ENCODE measurements at places on chromosomes 2 and 18.

GRCh38 chr2:206739271-206739670 lies 21.1 kb upstream of the DYTN start:
- no peak for DNase-seq

- DNase-seq: no peak
Measured at GRCh38 chr2:218323526-218324472, 31.5 kb upstream of the TMBIM1 start.

DNA sequence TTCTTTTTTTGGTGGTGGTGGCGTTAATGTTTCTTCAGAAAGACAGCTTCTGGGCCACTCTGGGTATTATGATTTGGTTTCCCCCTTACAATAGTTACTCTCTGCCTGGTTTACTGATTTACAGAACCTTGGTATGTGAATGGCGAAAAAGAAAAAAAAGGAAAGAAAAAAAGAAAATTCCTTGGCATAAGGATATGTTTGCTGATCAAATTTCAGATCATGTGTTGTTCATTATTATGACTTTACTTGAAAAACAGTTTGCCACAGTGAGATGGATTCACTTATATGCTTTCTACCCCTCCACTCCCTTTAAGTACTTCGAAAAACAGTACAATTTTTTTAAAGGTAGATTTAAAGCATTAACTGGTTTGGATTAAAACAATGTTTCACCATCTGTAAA lies 21.0 kb downstream of the BCL11A start:
- no peak for DNase-seq

DNA sequence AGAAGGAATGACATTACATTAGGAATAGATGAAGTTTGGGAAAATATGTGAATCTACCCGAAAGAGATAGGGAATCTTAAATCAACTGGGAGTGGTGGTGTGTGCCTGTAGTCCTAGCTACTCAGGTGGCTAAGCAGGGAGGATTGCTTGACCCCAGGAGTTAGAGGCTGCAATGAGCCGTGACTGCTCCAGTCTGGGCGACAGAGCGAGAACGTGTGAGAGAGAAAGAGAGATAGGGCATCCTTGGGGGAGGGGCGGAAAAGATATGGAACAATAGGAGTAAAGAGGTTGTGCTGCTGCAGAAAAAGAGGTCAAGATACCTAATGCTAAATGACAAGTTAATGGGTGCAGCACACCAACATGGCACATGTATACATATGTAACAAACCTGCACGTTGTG lies 47.1 kb upstream of the ADAM23 start:
- no peak for DNase-seq

- peak; percentile 41 for DNase-seq
Measured at GRCh38 chr2:28610583-28611201, 114.8 kb downstream of the PLB1 start.

DNA sequence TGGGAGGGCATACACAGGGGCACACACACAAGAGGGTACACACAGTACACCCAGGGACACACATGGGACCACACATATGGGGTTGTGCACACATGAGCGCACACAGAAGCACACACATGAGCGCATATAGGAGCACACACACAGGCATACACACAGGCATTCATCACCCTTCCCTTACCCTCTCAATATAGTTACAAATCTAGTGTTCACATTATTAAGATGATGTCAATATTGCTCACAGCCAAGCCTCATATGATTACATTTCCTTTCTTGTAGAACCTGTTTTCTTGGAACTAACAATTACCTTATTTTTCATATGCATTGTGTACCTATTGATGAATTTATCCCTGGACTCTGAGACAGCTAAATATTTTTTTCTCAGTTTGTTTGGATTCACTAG lies 156.7 kb downstream of the FHOD3 start:
- no peak for DNase-seq

- DNase-seq: no peak
Measured at GRCh38 chr2:120428748-120429147, 82.8 kb downstream of the INHBB start.

GRCh38 chr2:43934567-43934966 lies 61.2 kb downstream of the LRPPRC start:
- DNase-seq: no peak

- DNase-seq: no peak
Measured at GRCh38 chr18:13612196-13612997, 114.0 kb downstream of the FAM210A start.

DNA sequence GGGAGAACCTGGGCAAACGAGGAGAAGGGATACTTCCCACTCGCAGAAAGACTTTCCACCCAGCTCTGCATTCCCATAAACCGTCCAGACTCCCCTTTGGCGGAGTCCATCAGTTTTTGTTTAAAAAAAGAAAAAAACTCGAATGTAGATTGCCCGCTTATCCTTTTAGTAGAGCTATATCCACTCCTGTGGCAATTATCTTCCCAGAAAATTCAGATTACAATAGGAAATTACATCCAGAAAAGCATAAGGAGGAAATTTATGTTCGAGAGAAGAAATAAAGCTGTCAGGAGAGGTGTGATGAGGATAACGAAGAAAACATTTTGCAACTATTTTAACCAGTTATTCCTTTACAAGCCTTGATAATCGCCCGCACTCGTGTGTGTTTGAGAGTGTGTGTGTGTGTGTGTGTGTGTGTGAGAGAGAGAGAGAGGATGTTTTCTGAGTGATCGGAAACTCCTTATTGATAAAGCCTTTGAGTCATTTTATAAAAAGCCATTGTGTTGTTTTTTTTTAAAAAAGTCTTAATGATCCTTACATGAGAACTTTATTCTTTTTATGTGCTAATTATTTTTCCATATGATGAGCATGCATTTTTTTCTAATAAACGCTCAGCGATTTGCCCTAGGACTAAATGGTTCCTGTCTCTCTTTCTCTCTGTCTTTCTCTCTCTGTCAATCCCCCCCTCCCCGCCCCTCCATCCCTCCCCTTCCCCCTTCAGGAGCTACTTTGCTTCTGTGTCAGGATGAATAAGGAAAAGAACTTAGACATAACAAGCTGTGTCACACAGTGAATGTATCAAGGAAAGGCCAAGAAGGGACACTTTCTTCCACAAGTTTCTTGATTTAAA lies 1.1 kb upstream of the PPP3R1 start:
- DNase-seq: no peak

- no peak for DNase-seq
Measured at GRCh38 chr2:219743548-219743947, 116.1 kb downstream of the SLC4A3 start.

DNA sequence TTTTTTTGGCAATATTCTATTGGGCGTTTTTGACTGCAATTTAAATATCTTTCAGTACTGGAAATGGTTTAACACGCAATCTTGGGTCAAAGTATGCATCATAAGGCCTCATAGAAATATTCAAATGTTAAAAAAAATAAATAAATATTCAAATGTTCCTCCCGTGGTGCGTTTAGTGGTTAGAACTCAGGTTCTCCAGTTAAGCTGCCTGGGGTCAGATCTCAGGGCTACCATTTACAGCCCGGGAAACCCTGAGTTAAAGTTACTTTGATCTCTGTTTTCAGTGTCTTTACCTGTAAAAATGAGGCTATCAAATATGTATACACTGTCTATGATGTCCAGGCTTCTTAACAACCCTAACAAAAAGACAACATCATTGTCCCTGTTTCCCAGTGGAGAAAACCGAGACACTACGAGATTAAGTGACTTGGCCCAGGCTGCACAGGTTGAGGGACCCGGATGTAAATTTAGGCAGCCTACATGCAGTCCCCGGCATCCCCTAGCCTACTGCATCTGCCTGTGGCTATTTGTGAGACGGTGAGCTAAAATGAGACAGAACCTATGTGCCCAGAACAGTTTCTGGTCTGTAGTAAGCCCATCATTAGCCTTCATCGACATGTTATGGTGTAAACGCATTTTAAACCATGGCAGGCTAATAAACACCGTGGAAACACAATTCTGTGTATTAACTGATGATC lies 1.7 kb downstream of the FHL2 start:
- no peak for DNase-seq

- no peak for DNase-seq
Measured at GRCh38 chr2:156518138-156518537, 82.0 kb downstream of the GPD2 start.

GRCh38 chr2:179939259-179939658 lies 67.8 kb downstream of the CWC22 start:
- no peak for DNase-seq

DNA sequence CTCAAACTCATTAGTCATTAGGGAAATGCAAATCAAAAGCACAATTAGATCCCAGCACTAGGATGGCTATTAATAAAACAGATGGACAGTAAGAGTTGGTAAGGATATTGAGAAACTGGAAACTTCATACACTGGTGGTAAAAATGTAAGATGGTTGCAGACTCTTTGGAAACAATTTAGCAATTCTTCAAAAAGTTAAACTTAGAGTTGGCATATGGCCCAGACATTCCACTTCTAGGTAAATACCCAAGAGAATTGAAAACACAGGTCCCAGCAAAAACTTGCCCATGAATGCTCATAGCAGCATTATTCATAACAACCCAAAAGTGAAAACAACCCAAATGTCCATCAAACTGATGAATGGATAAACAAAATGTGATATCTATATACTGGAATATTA lies 84.9 kb upstream of the ZFP36L2 start:
- no peak for DNase-seq

- DNase-seq: no peak
Measured at GRCh38 chr18:12092398-12093229, 1.0 kb upstream of the ANKRD62 start.

- no peak for DNase-seq
Measured at GRCh38 chr18:33212363-33212762, 228.2 kb downstream of the CCDC178 start.

- no peak for DNase-seq
Measured at GRCh38 chr2:176536439-176537133, 267.3 kb downstream of the MTX2 start.

- no peak for DNase-seq
Measured at GRCh38 chr2:159904959-159905305, 106.9 kb upstream of the CD302 start.

GRCh38 chr2:231037731-231038482 lies 584 bp downstream of the C2orf72 start:
- DNase-seq: no peak

GRCh38 chr2:1586923-1587840 lies 157.1 kb downstream of the PXDN start:
- no peak for DNase-seq

- no peak for DNase-seq
Measured at GRCh38 chr2:86251840-86252266, 52.6 kb downstream of the MRPL35 start.

DNA sequence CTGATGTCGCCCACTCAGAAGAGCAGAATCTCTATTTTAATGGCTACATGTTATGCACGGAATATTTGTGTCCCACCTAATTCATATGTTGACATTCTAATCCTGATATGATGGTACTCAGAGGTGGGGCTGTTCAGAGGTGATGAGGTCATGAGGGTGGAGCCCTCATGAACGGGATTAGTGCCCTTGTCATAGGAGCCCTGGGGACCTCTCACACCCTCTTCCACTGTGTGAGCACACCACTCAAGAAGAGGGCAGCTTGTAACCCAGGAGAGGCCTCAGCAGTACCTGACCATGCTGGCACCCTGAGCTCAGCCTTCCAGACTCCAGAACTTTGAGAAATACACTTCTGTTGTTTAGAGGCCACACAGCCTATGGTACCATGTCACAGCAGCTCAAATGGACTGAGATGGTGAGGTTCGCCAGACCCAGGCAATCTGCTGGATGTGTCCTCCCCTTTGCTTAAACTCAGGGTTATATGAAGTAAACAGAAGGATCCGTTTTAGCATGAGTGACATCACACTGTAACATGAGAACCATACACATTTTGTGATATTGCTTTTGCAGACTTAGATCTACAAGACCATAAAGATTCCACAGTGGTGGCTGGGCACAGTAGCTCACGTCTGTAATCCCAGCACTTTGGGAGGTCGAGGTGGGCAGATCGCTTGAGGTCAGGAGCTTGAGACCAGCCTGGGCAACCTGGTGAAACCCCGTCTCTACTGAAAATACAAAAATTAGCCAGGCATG lies 48.7 kb downstream of the ATOH8 start:
- DNase-seq: no peak

- no peak for DNase-seq
Measured at GRCh38 chr2:42090216-42090615, 42.4 kb downstream of the PKDCC start.

DNA sequence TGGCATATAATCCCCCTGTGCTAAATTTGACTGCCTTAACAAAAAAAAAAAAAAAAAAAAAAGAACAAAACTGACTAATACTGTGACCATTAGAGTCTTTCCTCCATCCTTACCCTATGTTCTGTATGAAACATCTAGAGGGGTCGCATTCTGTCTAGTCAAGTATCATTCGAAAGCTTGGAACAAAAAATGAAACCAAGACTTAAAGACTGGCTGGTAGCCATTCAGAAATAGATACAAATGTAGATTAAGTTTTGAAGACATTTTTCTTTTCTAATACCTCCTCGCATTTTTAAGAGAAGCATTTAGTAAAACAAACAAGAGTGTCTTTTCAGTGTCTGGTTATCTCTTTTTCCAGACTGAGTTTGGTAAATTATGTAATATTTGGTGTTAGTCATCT lies 66.7 kb downstream of the SPATS2L start:
- no peak for DNase-seq

DNA sequence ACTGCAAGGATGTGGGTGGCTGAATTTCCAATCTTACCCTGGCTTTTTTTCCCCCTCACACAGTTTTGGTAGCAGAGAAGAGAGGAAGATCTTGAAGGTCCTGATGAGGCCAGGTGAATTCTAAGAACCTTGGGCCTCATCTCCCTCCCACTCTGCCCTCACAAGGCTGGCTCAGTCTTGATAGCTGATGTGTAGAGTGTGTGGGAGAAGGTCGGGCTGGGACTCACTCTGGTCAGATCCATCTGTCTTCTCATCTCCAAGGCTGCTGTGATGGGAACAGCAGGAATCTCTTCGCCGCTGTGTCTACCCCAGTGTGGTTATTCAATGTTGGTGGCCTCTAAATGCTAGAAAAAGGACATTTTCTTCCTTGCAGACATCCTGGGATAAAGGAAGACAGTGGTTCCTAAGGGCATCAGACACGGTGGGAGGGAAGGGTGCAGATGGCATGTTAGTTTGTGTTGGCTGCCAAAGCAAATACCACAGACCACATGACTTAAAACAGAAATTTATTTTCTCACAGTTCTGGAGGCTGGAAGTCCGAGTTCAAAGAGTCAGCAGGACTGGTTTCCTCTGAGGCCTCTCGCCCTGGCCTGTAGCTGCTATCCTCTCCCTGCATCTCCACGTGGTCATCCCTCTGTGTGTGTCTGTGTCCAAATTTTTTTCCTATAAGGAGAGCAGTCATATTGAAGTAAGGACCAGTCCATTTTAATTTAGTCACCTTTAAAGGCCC lies 37.6 kb upstream of the MGAT4A start:
- peak; percentile 21 for DNase-seq

- DNase-seq: no peak
Measured at GRCh38 chr2:158478237-158478636, 21.5 kb downstream of the PKP4 start.

DNA sequence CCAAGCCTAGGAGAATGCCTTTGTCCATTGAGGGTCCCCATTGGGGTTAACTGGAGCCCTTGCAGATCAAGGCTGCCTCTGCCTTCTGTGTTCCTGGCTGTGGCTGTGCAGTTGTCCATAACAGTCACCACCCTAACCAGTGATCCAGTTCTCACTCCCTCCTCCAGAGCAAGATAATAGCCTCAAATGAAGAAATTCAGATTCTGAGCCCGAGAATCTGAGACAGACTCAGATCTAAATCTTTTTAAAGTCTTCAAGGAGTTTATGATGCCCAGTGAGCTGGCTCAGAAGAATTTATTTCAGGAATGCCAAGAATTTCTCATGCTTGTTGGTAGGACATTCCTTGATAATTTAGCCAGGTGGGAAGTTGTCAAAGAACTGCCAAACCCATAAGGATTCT lies 44.3 kb upstream of the RAB6C start:
- no peak for DNase-seq

All from brain pericyte (primary cell).